ENCODE measurements at places on chromosomes 4 and X. TPM values are rescaled to one million over a fixed set of nuclear protein-coding genes. Genes with fewer than 3 reads are reported as not detected.

IGFBP7 gene
- total RNA-seq = 180 TPM

NPY1R gene
- 2.9 TPM for total RNA-seq

TDO2 gene
- 12.5 TPM for total RNA-seq

FAM53A gene
- total RNA-seq = 2.3 TPM

KIAA1210 gene
- 0.31 TPM for total RNA-seq

KCTD8 gene
- 1.9 TPM for total RNA-seq

TBC1D8B gene
- total RNA-seq = 3.9 TPM

TLR10 gene
- not detected for total RNA-seq

MAPK10 gene
- total RNA-seq = 7.1 TPM

PDCL2 gene
- total RNA-seq = not detected

IBSP gene
- total RNA-seq = 8.1 TPM

COX7B2 gene
- total RNA-seq = not detected

RELL1 gene
- total RNA-seq = 9.3 TPM

C4orf51 gene
- total RNA-seq = not detected

CITED1 gene
- 7.9 TPM for total RNA-seq

POU4F2 gene
- total RNA-seq = 0.21 TPM

SHROOM2 gene
- total RNA-seq = 34.0 TPM

SNX25 gene
- total RNA-seq = 25.4 TPM

BANK1 gene
- total RNA-seq = 0.14 TPM

FGF2 gene
- 7.2 TPM for total RNA-seq

CPE gene
- total RNA-seq = 148 TPM

INPP4B gene
- total RNA-seq = 62.3 TPM

RAB9B gene
- 9.7 TPM for total RNA-seq

CSAG3 gene
- total RNA-seq = not detected

THOC2 gene
- total RNA-seq = 52.4 TPM

MBNL3 gene
- total RNA-seq = 13.7 TPM

EPGN gene
- not detected for total RNA-seq
